Tongue (tissue), 3 donors: ENCODE measurements at places on chromosomes 3 and 15.
A peak's percentile ranks its signal among the peaks of the same experiment; 100 is the strongest.

- no peak for DNase-seq
Measured at GRCh38 chr15:39242345-39242744, 338.5 kb upstream of the THBS1 start.

DNA sequence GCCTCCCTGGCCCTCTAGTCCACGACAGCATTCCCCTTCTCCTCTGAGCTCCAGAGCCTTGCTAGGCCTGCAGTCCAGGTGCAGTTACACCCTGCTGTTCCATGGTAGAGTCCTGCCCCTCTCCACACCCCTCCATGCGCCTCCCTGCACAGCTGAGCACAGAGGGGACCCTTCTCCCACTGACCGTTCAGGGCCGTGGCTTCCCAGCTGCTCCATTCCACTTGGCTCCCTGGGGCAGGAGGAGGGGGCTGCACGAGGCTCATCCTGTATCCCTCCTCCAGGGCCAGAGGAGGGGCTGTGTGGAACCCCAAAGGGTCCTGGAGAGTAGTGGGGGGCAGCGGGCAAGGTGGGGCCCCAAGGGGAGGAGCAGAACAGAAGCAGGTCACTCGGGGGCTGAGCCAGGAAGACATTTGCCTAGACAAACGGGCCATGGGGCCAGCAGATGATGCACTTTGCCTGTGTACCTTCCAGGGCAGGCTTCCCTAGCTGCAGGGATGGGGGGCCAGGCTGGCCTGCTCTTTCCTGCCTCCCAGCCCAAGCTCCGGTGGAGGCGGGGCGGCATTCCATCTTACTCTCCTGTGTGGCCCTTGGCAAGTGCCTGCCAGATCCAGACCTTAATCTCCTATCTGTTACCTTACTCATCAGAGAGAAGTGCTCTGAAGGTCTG, 20.7 kb upstream of the GOLGA6C start:
- DNase-seq: no peak

- DNase-seq: no peak
Measured at GRCh38 chr3:25618028-25618427, 46.7 kb downstream of the TOP2B start.

- DNase-seq: peak; percentile 44
Measured at GRCh38 chr3:138438896-138439295, 4.5 kb downstream of the ESYT3 start.

DNA sequence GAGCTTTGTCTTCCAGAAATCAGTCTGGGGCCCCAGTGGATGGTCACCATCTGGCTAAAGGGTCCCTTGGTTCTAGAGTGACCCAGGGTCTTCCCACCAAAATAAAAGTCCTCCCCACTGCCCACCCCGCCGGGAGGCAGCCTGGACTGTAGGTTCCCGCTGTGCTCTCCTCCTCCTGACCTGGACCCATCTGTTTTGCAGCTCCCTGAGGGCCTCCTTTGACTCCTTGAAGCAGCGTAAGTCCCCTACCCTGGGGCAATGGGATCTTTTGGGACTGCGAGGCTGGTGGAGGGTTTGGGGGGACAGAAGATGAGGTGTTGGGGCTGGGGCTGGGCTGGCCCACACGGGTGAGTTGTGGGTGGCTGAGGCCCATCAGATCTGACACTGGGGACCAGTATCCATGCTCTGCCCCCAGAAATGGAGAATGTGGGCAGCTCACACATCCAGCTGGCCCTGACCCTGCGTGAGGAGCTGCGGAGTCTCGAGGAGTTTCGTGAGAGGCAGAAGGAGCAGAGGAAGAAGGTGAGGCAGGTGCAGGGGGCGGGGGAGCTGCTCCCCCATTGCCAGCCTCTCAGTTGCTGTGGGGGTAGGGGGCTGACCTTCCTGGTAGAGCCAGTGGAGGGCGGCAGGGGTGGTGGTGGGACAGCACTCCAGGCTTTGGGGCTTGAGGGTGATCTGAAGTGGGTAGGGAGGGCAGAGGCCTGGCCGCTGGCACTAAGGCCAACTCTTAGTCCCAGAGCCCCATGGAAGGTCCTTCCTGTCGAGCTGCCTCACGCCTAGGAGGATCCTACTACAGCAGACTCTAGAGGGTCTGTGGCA, 30.4 kb downstream of the PSTPIP1 start:
- DNase-seq: no peak

GRCh38 chr15:41794081-41794480, 19.8 kb downstream of the MAPKBP1 start:
- no peak for DNase-seq

- DNase-seq: no peak
Measured at GRCh38 chr15:51533672-51534398, 88.7 kb downstream of the DMXL2 start.

DNA sequence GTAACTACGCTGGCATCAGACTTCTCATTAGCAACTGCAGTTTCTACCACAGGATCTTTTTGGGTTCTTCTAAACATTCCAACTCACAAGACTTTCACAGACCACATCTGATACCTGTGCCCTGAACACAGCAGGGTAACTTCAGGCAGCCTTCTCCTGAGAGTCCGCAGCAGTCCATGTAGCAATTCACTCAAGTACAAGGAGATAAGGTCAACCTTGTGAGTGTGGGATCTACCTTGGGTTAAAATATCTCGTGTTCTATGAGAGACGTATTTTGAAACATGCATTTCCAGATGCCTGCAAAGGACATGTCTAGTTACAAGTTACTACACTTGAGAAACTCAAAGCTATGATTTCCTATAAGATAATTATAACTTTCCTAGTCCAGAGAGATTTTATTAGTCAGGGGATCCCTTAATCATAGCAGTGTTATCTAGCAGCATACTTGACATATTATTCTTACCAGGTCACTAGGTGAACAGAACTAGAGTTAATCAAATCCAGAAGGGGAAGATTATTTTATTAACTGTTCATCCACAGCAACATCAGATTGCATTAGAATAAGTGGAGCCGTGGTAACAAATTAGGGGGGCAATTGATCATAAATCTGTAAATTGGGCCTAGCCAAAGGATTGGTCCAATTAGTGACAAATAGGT, 66.4 kb downstream of the ASTE1 start:
- no peak for DNase-seq

GRCh38 chr15:59522988-59523461, 85.0 kb downstream of the FAM81A start:
- DNase-seq: no peak

GRCh38 chr15:59699810-59700431, 10.8 kb upstream of the BNIP2 start:
- DNase-seq: no peak

- DNase-seq: no peak
Measured at GRCh38 chr3:193452338-193452737, 73.8 kb upstream of the ATP13A5 start.

DNA sequence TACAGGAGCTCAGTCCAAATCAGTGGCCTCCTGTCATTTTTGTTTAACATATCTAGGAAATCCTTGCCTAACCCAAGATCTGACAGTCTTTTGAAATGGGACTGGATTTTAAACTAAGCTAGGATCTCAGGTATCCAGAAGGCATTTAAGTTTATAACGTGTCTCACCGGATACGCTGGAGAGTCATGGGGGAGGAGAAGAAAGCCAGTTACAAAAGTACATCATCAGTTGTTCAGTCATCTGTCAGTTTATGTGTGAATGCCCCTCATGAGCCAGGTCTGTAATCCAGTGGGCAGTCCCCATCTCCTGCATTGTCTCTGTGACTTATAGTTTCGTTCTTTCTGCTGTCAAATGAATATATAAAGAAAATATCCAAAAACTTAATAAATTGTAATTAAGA, 44.4 kb downstream of the RAB7A start:
- no peak for DNase-seq

DNA sequence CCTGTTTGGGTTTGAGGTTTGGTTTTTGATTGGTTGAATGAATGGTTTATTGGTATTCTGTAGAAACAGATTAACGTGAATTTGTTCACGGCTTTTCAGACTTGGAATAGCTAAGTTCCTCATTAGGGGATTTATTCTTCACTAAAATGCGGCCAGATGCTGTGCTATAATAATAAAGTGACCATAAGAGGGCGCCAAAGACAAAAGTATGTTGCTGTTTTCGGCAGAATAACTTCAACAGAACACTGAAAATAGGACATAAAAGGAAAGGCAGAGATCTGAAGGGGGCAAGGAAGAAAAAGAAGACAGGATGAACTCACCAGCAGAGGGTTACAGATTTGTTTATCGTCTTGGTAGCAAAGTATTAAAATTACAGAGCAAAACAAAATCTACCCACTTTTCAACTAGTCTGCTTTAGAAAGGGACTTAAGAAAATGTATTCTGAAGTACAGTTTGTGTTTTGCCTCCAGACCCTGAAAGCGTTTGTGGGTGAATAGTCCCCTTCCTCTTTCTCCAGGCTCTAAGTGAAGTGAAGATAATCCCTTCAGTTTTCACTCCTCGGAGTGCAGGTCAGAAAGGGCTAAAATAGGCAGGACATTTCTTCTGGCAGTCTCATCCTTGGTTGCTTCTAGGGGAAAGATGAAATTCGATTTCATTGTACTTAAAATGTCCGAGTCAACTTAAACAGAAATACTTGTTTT, 147.6 kb downstream of the IL20RB start:
- DNase-seq: peak; percentile 90

DNA sequence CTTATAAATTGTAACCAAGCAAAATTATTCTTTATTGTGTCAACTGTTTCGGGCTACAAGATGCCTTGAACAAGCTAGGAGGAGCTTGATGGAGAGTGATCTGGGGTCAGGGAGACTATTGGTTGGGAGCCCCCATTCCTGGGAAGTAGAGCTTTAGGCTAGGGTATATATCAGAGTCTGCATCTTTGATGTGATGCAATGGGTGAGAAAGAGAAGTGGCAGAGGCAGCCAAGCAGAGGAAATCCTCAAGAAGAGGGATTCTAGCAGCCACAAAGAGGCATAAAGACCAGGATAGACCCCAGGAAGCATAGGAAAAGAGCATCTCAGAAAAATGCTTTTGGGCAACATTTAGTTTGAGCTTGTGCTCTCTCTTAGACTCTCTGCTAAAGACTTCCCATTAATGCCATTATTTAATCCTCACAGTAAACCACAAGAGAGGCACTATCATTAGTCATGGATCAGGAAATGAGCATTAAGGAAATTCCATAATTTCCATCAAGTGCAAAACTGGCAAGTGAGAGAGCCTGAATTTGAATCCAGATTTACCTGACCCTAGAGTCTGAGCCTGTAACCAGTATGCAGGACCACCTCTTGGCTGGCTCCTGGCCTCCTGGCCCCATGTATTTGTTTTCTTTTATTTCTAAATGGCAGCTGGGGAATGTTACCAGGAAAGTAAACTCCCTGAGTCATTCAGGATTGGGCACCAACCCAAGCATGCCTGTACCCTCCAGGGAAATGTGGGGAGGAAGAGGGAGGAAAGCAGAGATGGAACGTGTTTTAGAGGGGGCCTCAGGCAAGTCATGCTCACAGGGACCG, 118.7 kb downstream of the RPL22L1 start:
- DNase-seq: peak; percentile 34

- DNase-seq: no peak
Measured at GRCh38 chr3:80263260-80263659, 495.5 kb upstream of the ROBO1 start.

DNA sequence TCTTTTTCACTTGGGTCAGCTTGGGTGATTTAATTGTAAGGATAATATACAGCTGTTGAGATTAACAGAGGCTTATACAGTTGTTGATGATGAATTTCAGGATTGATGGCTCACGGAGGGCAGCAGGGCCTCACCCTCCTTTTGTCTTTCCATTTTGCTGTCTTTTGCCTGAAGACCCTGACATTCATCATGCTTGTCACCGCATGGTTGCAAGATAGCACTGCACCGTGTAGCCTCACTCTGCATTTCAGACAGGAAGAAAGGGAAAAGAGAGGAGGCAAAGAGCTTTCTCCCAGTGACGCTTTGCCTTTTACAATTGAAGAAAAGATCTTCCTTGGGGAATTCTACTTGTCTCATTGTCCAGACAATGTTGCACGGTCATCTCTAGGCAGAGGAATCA, 115.1 kb downstream of the TPRG1 start:
- DNase-seq: no peak

- no peak for DNase-seq
Measured at GRCh38 chr15:31195871-31196270, 94.3 kb upstream of the TRPM1 start.

GRCh38 chr3:141454054-141454453, 32.8 kb upstream of the RASA2 start:
- no peak for DNase-seq

- no peak for DNase-seq
Measured at GRCh38 chr3:15011174-15011573, 53.9 kb downstream of the MRPS25 start.

DNA sequence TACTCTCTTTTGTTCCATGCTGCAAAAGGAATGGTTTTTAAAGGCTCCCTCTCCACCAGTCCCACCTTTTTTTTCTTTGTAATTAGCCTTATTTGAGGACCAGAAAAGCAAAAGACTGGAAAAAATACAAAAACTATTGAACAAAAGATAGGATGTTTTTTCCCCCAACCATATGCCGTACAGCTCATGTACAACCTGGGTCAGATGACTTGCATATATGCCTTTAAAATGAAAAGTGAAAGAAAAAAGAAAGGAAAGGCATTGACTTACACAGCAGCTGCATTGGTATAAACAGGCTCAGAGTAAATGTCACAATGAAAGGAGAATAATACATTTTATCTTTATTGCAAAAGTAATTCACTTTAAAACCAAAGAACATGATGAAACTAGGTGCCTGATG, 69.5 kb upstream of the CMC1 start:
- DNase-seq: no peak

DNA sequence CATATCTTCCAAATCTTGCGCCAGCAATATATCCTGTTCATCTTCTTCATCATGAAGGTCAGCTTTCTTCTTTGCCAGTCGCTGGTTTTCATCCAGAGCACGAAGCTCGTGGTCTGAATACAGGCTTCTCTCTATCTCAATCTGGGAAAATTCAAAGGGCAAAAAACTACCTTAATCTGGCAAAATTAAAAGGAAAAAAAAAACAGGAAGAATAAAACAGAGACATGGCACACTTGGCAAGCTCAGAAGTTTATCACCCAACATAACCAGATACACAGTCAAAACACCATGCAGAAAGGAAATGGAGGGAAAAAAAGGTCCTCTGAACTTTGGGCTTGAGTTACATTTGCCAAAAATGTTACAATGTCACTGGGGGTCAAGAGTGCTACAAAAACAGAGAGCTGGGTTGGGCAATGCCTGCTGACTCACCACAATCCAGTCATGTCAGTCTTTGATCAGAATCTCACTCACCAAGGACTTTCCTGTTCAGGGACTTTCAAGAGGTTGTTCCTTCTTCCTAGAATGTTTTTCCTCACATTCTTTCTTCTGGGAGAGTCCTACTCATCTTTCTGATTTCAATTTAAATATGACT, 1.5 kb downstream of the MRPL46 start:
- DNase-seq: no peak
